ENCODE measurements at places on chromosomes 5 and 9. TPM values are rescaled to one million over a fixed set of nuclear protein-coding genes. Genes with fewer than 3 reads are reported as not detected.
A peak's percentile ranks its signal among the peaks of the same experiment; 100 is the strongest.

GRCh38 chr5:90227683-90228082 lies 181.9 kb downstream of the CETN3 start:
- H3K27ac ChIP-seq = no peak overlapping the region
- no peak for DNase-seq
- no peak overlapping the region for H3K4me3 ChIP-seq
- H3K27me3 ChIP-seq = no peaks in the 10 kb centered on the region

- H3K27ac ChIP-seq = no peak overlapping the region
- no peaks in the 10 kb centered on the region for H3K4me1 ChIP-seq
- H3K36me3 ChIP-seq = no peaks in the 10 kb centered on the region
Observed at GRCh38 chr9:114429488-114429887, 41.7 kb upstream of the AKNA start.

GRCh38 chr5:172788771-172789686 lies 18.0 kb upstream of the DUSP1 start:
- H3K27ac ChIP-seq = peak overlapping the region; percentile 87
- H3K4me3 ChIP-seq = peak overlapping the region; percentile 26
- H3K4me1 ChIP-seq = peaks cover 52% of the 10 kb centered on the region
- no peaks in the 10 kb centered on the region for H3K36me3 ChIP-seq
- no peak for DNase-seq
- no peaks in the 10 kb centered on the region for H3K27me3 ChIP-seq

DNA sequence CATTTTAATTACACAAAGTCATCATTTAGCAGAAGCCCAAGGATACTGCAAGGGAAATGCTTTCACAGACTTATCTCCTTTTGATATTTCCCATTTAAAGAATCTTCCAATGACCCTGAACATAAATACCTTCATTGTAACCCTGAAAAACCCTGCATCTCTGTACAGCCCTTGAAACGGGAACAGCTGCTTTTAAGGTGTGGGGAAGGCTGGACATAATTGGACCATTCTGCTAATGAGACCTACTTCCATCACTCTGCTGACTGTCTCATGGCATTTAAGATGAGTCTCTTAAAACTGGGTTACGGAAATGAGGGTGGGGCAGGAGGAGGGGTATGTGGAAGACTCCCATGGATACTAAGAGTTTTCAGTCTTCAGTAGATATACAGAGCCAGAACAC lies 485.8 kb downstream of the BRINP1 start:
- H3K4me3 ChIP-seq = no peak overlapping the region
- H3K27me3 ChIP-seq = no peaks in the 10 kb centered on the region
- no peak for DNase-seq
- H3K4me1 ChIP-seq = no peaks in the 10 kb centered on the region
- no peaks in the 10 kb centered on the region for H3K36me3 ChIP-seq
- H3K27ac ChIP-seq = no peak overlapping the region

DNA sequence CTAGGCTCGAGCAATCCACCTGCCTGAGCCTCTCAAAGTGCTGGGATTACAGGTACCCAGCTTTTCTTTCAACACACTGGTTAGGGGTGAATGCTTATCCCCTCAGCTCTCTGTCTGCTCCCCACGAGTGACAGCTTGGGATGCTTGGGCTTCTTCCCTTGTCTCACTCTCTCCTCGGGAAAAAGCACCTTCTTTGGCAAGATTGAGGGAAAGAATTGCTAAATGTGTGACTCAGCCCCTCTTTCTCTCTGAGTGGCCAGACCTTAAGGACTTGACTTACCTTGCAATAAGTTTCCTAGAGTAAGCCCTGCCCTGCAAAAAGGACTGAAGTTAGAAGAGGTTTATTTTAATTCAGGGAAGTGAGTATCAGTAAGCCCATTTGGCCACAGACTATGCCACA lies 68.1 kb upstream of the ERBIN start:
- H3K36me3 ChIP-seq = no peaks in the 10 kb centered on the region
- H3K27me3 ChIP-seq = no peaks in the 10 kb centered on the region
- H3K4me3 ChIP-seq = no peak overlapping the region
- DNase-seq = no peak

Gene ZNF608
- 37.5 TPM for total RNA-seq

DNA sequence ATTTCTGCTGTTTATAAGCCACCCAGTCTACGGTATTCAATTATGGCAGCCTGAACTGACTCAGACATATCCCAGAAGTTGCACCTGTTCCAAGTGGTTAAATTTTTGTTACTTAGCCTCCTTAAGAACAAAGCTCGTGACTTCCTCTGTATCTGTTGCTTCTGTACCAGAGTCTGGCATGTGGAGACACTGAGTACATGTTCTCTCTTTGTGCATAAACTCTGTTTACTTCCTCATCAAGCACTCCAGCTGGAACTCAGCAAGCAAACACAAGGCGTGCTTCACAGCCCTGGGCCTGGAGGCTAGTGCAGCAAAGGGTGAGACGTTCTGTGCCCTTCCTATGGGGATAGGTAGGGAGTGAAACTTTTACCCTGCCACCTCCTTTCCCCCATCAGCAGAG lies 19.0 kb downstream of the C9orf152 start:
- no peak overlapping the region for H3K27ac ChIP-seq
- DNase-seq = no peak
- no peaks in the 10 kb centered on the region for H3K27me3 ChIP-seq
- no peaks in the 10 kb centered on the region for H3K36me3 ChIP-seq

GRCh38 chr5:176955895-176956294 lies 50.7 kb downstream of the UIMC1 start:
- H3K27ac ChIP-seq = no peak overlapping the region
- peaks cover 33% of the 10 kb centered on the region for H3K36me3 ChIP-seq
- H3K4me1 ChIP-seq = no peaks in the 10 kb centered on the region
- no peak for DNase-seq
- H3K27me3 ChIP-seq = no peaks in the 10 kb centered on the region

DNA sequence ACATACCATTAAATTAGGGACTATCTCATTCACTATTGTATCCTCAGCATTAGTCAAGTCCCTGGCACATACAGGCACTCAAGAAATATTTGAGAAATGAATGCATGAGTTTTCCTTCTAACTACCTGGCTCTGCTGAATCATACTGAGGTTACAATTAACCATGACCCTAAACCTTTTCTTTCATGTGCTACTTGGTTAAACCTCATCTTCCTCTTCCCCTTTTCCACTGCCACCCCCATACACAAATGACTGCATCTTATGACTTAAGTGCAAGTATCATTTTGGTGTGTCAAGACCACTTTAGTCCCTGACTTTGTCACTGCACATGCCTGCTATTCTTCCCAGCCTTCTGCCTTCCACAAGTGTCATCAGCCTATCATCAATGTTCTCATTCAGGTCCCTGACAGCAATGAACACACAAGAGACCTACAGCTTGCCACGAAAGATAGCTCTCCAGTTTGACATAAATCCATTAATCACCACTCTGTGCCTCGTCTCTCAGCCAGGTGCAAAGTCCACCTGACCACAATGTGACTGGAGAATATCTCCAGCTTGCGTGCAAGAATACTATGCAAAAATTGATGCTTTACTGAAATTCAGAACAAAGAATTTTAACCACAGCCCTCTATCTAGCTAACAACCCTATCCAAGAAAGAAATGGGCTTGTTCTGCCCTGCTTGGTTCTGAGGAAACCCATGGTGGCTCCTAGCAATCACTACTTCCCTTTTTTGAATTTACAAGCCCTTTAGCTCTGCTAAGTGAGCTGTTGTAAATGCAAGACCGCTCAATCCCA lies 74.5 kb downstream of the MAPKAP1 start:
- no peaks in the 10 kb centered on the region for H3K36me3 ChIP-seq
- H3K27me3 ChIP-seq = no peaks in the 10 kb centered on the region
- H3K4me3 ChIP-seq = no peak overlapping the region
- no peak overlapping the region for H3K27ac ChIP-seq
- no peak for DNase-seq

DNA sequence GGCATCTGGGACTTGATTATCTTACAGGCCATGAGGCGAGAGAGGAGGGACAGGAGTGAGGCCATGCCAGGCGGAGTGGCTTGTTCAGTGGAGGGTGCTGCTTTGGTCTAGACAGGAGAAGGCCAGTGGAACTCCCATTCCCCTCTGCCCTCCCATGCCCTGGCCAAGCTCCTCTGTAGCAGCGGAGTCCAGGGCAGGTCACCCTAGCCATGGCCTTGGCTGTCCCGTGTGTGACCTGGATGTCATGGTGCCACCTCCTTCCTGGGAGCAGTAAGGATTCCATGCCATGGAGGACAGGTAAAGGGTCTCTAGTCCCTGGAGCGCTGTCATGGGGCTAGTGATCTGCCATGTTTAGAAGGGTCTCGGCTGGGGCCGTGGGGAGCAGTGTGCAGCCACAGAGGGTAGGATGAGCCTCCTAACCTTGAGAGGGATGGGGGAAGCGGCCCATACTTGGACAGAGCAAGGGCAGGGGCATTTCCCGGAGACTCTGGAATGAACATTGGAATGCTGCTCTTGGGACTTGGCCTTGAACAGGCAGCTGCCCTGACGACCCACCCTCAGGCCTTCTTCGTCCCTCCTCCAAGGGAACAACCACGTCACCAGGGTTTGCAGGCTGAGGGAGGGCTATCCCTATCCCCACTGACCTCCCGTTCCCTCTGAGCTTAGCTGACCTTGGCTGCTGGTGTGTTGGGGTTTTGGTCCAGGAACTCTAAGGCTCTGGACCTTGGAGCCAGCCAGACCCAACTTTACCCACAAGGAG lies 100.4 kb downstream of the DAB2IP start:
- H3K4me3 ChIP-seq = no peak overlapping the region
- peak overlapping the region; percentile 29 for H3K27ac ChIP-seq
- no peak for DNase-seq
- no peaks in the 10 kb centered on the region for H3K27me3 ChIP-seq

GRCh38 chr9:83471241-83471640 lies 67.0 kb downstream of the FRMD3 start:
- H3K4me1 ChIP-seq = peaks cover 46% of the 10 kb centered on the region
- no peaks in the 10 kb centered on the region for H3K27me3 ChIP-seq
- H3K4me3 ChIP-seq = no peak overlapping the region
- DNase-seq = no peak
- H3K36me3 ChIP-seq = no peaks in the 10 kb centered on the region

DNA sequence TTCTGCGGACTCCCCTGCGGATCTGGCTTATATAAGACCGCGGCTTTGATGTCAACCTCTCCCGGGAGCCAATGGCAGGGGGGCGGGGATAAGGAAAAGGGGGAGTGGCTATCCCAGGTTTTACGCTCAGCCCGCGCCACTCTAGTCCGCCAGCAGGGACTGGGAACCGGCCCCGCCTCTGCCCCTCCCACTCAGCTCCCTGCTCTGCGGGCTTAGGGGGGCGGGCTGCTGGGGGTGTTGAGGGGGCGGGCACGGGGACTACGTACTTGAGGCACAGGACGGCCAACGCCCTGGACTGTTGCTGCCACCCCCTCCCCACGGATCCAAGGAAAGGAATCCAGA lies at the start of gene HAND1:
TSS of gene HAND1 (minus strand) at position 4 of the 342 bp plus-strand sequence. CDS start 219 bp downstream, outside the sequence.
- no peak for DNase-seq
- H3K27me3 ChIP-seq = peaks cover 17% of the 10 kb centered on the region
- H3K4me1 ChIP-seq = no peaks in the 10 kb centered on the region
- no peak within 1 kb of the TSS for H3K27ac ChIP-seq
- peak within 1 kb of the TSS; percentile 45 for H3K4me3 ChIP-seq

GRCh38 chr9:107340920-107341632 lies 58.0 kb downstream of the RAD23B start:
- no peak overlapping the region for H3K4me3 ChIP-seq
- no peak overlapping the region for H3K27ac ChIP-seq
- no peaks in the 10 kb centered on the region for H3K36me3 ChIP-seq
- H3K27me3 ChIP-seq = no peaks in the 10 kb centered on the region
- DNase-seq = peak; percentile 36

DNA sequence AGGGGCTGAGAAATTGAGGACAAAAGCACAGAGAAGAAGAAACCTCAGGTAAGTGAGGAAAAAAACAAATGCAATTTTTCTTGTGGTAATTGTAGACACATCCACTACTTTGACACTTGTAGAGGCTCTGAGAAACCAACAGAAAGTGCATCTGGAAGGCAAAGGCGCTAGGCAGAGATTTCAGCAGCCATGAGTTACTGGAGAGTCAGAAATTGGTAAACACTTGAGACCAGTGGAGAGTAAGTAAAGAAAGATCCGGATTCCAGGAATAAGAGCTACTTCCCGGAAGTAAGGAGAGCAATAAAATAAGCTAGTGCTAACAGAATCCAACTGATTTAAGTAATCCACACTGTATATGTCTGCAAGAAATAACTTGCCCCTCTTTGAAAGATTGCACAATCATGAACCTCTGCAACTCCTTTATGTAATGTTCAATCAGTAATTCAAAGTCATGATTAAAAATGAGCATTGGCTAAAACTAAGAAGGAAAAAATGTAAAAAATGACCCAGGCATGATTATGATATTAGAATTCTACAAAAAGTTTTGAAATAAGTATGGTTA lies 382.1 kb downstream of the CDH18 start:
- H3K4me1 ChIP-seq = no peaks in the 10 kb centered on the region
- no peaks in the 10 kb centered on the region for H3K36me3 ChIP-seq
- H3K27me3 ChIP-seq = no peaks in the 10 kb centered on the region
- no peak for DNase-seq
- H3K27ac ChIP-seq = no peak overlapping the region

DNA sequence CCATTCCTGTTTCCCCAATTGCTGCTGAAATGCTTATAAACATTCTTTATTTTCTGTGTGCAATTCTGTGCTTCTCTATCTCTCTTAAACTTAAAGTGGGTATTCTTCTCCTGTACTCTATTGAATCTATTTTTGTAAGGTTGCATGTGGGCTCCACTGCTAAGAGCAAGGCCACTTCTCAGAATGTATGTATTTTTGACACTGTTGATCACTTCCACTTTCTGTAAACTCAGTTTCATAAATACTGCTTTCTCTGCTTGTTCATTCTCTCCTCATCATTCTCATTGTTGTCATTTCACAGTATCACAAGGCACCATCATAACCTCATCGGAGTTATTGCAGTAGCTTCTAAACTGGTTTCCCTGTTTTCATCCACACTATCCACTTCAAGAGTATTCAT lies 483.0 kb upstream of the CDH18 start:
- H3K4me1 ChIP-seq = no peaks in the 10 kb centered on the region
- H3K4me3 ChIP-seq = no peak overlapping the region
- H3K27me3 ChIP-seq = no peaks in the 10 kb centered on the region
- no peak overlapping the region for H3K27ac ChIP-seq
- H3K36me3 ChIP-seq = no peaks in the 10 kb centered on the region

Gene HMCN2
- 0.05 TPM for total RNA-seq

Gene ARPC5L
- total RNA-seq = 39.6 TPM
